ENCODE measurements at places on chromosomes 6 and 20.

- DNase-seq, result no peak
Measured at GRCh38 chr6:146071781-146072180, 42.9 kb downstream of the GRM1 start.

- no peak for DNase-seq
Measured at GRCh38 chr6:11066505-11067347, 22.6 kb upstream of the ELOVL2 start.

- DNase-seq, result peak; percentile 1
Measured at GRCh38 chr20:40506537-40506939, 182.5 kb downstream of the MAFB start.

GRCh38 chr6:126376682-126377081 lies 36.8 kb downstream of the CENPW start:
- DNase-seq, result no peak

GRCh38 chr6:3797231-3798054 lies 45.9 kb upstream of the PXDC1 start:
- no peak for DNase-seq

DNA sequence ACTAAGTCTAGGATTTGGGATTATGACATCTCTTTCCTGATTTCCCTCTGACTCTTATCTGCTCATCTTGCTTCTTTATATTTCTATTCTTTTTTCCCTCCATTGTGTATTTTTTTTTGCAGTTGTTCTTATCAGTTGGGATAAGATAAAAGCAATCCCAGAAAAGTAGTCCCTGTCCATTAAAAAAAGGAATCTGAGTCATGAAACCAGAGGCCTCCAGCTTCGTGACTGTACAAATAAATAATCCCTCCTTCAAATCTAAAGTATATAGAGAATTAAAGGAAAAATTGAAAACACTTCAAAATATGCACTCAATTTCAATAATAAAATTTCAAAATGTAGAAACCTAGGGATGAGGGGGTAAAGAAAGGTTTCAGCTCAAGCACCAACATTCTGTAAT lies 317.8 kb upstream of the NT5E start:
- DNase-seq, result no peak

DNA sequence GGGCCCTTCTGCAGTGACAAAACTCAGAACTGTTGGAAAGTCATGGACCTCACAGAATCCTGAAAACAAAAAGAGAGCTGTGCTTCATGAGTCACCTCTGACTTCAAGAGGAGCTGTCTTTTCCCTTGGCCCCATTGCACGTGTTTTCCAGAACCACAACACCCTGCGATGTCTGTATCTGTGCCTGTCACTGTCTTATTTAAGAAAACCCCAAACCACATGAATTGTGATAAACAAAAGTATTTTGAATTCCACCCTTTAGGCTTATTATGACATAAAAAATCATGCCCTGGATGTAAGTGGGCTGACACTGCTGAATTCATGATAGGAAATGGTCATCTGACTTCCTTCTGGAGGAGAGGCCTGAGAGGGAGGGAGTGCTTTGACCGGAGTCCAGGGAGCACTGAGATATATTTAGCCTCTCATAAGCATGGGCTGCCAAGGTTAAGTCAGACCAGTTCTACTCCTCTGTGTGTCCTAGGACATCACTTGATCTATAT lies 96.4 kb upstream of the DUSP22 start:
- DNase-seq, result peak; percentile 40

Measured in stimulated activated CD4-positive, alpha-beta T cell treated with anti-CD3 and anti-CD28 coated beads, Interleukin-4, amount 100 ng/mL, for 48 hours (primary cell).